ENCODE measurements at places on chromosomes 11 and 22. TPM values are rescaled to one million over a fixed set of nuclear protein-coding genes. Genes with fewer than 3 reads are reported as not detected.

The CNTN5 gene
- total RNA-seq = not detected

The RAG2 gene
- not detected for total RNA-seq

The OR51I1 gene
- 0.11 TPM for total RNA-seq

The SCN4B gene
- total RNA-seq = not detected

The TREH gene
- total RNA-seq = under 0.01 TPM

The DEPDC7 gene
- 6.6 TPM for total RNA-seq

The CCDC86 gene
- total RNA-seq = 15.8 TPM

The OR2AG1 gene
- total RNA-seq = not detected

The EHF gene
- not detected for total RNA-seq

The LRRC75B gene
- total RNA-seq = 10.1 TPM

Measured in uterine smooth muscle cell (primary cell).